Heart right ventricle (tissue), 16 donors: ENCODE measurements at places on chromosomes 16 and 17. TPM values are rescaled to one million over a fixed set of nuclear protein-coding genes. Genes with fewer than 3 reads are reported as not detected.
A peak's percentile ranks its signal among the peaks of the same experiment; 100 is the strongest.

Gene NTN3
- total RNA-seq, result 0.17 TPM

Gene TSPAN10
- total RNA-seq, result 0.51 TPM

Gene ZSCAN32
- total RNA-seq, result 7.6 TPM

DNA sequence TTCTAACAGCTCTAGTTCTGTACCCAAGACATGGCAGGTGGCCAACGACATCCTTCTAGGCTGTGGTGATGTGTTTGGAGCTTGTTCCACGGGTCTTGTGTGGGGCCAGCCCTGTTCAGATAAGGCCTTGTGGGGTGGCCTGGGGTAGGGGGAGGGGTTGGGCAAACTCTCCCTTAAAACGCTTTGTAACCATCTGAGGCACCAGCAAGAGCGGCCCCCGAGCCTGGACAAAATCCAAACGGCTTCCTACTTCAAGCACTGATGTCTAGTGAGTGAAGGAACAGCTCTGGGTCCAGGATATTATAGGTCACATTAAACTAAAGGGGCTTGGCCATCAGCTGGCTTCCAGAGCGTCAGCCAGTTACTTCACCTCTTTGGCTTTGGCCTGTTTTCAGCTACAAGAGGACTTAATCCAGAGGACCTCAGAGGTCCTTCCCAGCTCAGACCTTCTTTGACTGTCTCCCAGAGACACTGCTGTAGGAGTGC is 11.9 kb downstream of the SERPINF1 start:
- H3K27ac ChIP-seq, result peak overlapping the region; percentile 31
- H3K36me3 ChIP-seq, result peaks cover 45% of the 10 kb centered on the region
- no peak for DNase-seq
- peaks cover 17% of the 10 kb centered on the region for H3K4me1 ChIP-seq
- H3K4me3 ChIP-seq, result no peak overlapping the region

DNA sequence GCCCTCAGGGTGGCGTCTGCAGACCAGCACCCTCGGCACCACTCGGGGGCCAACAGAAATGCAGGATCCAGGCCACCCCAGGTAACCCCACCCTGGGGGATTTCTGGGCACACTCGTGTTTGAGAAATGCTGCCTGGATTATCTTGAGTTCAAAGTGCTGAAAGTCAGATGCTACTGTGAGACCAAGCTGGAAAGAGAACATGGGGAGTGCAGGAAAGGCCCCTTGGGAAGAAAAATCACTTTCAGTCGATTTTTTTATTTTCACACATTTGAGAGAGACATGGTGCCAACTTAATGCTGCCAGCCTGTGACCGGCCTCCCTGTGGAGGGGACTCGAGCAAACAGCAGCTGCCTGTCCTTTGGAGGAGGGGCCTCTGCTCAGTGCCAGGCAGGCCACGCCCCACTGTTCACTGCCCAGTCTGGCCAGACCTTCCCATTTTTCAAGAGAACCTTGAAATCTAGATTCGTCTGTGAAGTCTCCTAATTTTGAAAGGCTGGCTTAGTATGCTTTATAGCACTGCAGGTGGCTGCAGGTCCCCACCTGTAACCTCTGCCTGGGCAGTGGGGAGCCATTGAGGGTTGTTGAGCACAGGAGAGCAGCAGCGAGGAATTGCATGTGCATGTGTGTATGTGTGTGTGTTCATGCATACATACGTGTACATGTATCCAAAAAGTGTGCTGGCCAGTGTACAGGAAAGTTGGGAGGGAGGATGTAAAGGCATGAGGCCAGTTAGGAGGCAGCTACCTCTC is 70.7 kb upstream of the PLCG2 start:
- H3K4me3 ChIP-seq, result no peak overlapping the region
- no peaks in the 10 kb centered on the region for H3K27me3 ChIP-seq
- H3K36me3 ChIP-seq, result peaks cover 68% of the 10 kb centered on the region

Gene USP32
- 23.3 TPM for total RNA-seq

Gene FKBP10
- 4.8 TPM for total RNA-seq

DNA sequence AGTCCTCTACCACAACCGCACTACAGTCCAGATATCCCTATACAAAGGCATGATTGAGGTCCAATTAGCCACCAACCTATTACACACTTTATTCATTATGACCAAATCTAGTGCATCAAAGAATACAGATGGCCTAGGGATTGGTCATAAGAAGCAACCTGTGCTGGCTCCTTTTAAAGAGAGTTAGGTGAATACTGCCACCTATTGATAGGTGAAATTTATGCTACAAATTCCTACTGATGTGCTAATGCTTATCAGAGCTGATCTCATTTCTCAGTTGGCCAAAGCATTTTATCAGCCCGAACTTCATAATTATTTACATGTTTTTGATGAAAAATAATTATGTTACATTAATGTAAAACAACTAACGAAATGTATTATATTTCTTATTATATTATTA is 166.3 kb downstream of the ANKFN1 start:
- H3K27me3 ChIP-seq, result peaks cover 6% of the 10 kb centered on the region
- no peaks in the 10 kb centered on the region for H3K36me3 ChIP-seq
- no peak overlapping the region for H3K4me3 ChIP-seq

- no peak overlapping the region for H3K27ac ChIP-seq
- DNase-seq, result peak; percentile 13
- no peak overlapping the region for H3K4me3 ChIP-seq
- H3K36me3 ChIP-seq, result no peaks in the 10 kb centered on the region
Observed at GRCh38 chr17:6948562-6948961, 47.3 kb upstream of the ALOX12 start.

DNA sequence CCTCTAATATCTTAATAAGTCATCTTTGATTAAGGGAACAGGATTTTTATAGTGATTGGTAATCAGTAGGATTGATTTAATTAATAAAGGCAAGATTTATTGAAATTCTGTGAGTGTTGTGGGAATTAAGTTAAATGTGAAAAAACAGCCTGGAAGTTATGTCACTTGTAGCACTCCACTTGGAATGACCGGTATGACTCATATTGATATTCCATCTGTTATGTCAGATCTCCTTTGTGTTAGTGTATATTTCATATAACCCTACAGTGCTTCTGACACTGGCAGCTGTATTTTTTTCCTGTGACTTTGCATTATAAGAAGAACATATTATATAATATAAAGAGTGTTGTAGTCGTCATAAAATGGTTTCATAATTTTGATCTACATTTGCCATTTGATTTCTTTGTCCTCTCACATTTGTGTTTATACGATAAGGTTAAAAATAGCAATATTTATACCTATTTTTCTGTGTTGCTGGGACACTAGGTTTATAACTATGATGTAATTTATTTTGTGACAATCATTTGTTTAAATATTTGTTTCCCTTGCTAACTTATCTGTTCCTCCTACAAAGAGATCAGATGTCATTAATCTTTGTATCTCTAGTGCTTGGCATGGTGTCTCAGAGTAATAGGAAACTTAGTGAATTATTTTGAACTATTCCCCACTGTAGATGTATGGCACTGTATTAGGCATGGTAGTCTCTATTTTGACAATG is 249.0 kb downstream of the BCAS3 start:
- H3K27ac ChIP-seq, result no peak overlapping the region
- no peaks in the 10 kb centered on the region for H3K27me3 ChIP-seq
- H3K4me3 ChIP-seq, result no peak overlapping the region
- no peaks in the 10 kb centered on the region for H3K4me1 ChIP-seq
- no peaks in the 10 kb centered on the region for H3K36me3 ChIP-seq
- no peak for DNase-seq

GRCh38 chr16:24990803-24991202 is 24.4 kb downstream of the ARHGAP17 start:
- peak overlapping the region; percentile 80 for H3K27ac ChIP-seq
- H3K36me3 ChIP-seq, result no peaks in the 10 kb centered on the region
- no peak overlapping the region for H3K4me3 ChIP-seq
- DNase-seq, result no peak
- H3K4me1 ChIP-seq, result peaks cover 90% of the 10 kb centered on the region

GRCh38 chr17:80789356-80789902 is 202.2 kb upstream of the CHMP6 start:
- H3K36me3 ChIP-seq, result no peaks in the 10 kb centered on the region
- H3K27me3 ChIP-seq, result no peaks in the 10 kb centered on the region
- H3K4me1 ChIP-seq, result peaks cover 17% of the 10 kb centered on the region
- no peak overlapping the region for H3K27ac ChIP-seq
- DNase-seq, result no peak
